ENCODE measurements at places on chromosomes 13 and 19.

DNA sequence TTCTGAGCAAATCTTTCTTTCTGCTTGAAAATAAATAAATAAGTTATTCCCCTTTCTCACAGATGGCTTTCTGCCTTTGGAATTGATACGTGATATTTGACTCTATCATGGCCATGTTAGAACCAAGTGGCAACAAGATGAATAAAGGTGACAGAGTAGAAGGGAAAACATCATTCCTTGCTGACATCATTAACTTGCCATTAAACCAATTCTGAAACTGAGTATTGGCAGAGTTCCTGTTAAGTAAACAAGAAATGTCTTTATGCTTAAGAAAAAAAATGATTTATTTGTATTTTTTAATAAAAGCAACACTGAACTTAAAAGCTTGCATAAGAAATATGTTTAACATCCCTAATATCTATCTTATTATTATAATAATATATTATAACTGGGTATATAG is 828.1 kb downstream of the PCDH9 start:
- peak; percentile 52 for DNase-seq

DNA sequence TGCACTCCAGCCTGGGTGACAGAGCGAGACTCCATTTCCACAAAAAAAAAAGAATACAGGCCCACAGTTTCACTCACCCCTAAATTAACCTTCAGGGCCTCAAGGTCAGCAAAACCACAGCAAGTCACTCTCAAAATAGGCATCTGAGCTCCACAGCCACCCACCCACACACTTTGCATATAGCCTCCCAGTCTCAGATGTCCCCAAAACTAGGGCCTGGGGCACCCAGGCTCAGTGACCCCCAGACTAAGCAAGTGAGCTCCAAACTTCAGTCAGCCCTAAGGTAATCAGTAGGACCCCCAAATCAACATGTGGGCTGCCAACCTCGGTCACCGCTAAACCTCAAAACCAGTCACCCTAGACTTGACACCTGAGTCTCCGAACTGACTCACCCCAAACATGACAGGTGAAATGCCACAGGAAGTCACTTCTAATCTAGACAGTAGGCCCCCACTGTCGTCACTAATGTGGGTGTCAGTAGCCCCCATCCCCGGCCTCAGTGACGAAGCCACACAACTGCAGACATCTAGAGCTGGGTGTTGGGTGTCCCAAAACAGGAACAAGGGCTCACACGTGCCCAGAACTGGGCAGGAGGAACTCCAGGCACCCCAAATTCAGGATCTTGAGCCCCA is 13.9 kb downstream of the RABAC1 start:
- no peak for DNase-seq

- no peak for DNase-seq
Measured at GRCh38 chr13:42891591-42891990, 100.5 kb downstream of the EPSTI1 start.

DNA sequence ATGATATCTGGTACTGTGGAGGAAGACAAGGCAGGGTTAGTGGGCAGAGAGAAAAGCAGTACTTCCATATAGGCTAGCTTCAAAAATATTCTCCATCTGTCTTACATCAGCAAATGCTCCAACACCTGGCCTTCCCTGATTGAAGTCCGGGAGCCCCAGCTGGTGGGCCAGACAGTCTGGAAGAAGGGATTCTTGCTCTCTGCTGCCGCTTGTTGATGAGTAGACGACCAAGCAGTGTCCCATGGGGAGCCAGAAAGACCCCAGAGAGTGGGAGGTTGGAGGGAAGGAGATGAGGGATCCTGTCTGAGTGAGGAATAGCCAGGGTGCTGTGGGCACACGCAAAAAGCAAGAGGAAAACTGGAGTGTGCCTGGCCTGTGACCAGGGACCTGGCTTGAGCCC is 95.1 kb downstream of the ATP8A2 start:
- no peak for DNase-seq

- DNase-seq, result no peak
Measured at GRCh38 chr19:2149980-2150793, 1.2 kb downstream of the AP3D1 start.

DNA sequence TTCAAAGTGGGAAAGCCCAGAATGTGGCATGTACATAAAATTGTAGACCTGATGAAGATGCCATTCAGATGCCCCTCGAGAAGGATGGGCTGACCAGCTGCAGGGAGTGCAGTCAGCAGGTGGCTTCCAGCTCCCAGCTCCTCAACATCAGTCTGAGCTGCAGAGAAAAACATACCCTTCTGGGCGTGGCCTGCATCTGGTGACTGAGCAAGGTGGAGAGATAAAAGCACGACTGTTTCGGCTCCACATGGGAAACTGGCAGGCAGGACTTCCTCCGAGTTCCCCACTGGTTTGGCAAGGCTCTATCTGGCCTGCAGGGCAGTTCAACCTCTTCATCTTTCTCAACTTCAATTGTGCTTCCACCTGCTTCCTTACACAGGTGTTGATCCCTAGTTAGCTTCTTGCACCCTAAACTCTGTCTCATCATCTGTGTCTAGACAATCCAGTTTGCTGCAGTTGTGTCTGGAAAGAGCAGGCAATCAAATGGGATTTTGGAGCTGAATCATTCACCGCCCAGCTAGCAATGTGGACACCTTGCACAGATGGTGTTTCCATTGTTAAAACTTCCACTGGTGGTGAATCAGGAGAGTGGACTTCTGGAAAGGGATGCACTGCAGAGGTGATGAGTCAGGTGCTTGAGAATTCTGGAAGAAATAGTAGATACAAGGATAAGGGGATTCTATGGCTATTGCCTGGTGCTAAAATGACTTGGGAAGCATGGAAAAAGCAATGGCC is 56.8 kb downstream of the POLR1D start:
- no peak for DNase-seq

GRCh38 chr19:39155114-39155700 is 29.6 kb downstream of the PAK4 start:
- DNase-seq, result no peak

DNA sequence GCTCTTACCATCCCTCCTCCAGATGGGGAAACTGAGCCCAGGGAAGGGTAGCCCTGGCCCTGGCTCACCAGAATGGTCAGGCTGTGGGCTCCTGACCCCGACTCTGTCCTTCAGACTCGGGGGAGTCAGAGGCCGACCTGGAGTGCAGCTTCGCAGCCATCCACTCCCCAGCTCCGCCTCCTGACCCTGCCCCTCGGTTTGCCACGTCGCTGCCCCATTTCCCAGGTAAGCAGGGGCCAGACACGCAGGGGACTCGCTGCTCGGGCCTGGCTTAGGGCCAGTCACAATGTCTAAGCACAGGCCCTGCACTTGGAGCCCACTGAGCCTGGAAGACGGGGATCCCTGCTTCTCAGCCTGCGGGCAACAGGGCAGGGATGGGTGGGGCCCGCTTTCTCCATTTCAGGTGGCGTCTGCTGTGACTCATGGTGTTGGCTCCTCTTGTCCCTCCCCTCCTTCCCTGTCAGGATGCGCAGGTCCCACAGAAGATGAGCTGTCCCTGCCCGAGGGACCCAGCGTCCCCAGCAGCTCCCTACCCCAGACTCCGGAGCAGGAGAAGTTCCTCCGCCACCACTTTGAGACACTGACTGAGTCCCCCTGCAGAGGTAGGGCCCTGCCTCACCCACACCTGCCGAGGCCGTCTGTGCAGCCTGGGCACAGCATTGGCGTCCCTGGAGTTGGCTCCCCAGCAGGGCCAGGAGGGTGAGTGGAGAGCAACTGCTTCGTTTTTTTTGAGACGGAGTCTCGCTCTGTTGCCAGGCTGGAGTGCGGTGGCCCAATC is 9.2 kb upstream of the OVOL3 start:
- DNase-seq, result no peak

DNA sequence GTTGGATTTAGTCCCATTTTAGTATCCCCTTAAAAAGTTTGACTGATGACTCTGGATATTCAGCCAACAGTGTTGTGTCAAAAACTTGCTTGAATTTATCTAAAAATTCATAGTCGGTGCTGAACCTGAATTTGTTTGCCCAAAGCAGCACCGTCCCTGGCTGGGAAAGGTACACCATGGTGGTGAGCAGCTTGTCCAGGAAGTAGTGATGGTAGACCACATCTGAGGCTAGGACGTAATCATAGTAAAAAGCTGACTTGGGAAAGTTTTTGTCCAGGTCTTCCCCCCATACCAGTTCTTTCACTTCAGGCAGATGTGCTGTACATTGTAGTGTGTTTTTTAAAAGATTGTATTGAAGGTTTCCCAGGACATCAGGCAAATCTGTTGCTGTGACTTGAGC is 8.8 kb downstream of the METTL21C start:
- DNase-seq, result no peak

- peak; percentile 9 for DNase-seq
Measured at GRCh38 chr13:32537580-32538142, 934 bp downstream of the N4BP2L2 start.

DNA sequence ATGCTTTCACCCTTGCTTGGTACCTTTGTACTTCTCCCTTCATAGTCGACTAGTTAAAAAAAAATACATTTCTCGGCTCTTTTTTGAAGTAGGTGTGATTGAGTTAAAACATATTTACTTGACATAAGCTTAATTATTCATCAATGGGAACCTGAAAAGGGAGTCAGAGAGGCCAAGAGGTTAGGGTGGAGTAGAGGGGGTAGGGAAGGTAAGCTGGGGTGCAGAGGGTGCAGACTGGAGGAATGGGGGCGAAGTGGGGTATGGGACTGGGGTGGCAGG is 701 bp upstream of the HIF3A start:
- no peak for DNase-seq

- DNase-seq, result peak; percentile 99
Measured at GRCh38 chr19:4976401-4977298, 7.7 kb downstream of the KDM4B start.

- DNase-seq, result no peak
Measured at GRCh38 chr19:2219726-2220125, 16.4 kb downstream of the PLEKHJ1 start.

DNA sequence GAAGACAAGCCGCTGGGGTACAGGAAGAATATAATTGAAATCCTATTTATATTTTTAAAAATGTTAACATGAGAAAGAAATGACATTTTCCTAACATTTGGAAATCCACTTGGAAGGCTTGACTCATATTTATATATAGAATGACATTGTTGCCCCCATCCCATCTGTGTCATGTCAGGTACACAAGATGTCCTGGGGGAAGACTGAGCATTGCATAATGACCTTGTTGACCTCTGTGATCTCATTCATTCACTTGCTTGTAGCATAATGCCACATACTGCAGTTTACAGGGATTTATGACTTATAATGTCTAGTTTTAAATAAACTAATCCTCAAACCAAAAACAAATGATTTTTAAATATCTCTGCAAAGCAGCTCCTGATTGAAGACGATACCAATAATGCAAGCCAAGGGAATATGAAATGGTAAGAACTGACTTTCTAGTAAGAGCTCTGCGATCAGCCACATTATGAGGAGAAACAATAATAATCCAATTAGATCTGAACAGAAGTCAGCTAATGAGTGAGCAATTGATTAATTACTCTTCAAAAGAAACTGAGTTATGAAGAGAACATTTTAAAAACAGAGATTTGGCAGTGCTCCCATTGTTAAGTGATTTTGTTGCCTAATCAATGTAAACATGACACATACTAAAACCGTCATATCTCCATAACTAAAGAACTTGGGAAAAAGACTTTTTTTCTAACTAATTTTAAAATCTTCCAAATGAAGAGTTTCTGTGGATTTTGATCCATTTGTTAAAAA is 21.2 kb upstream of the VWA8 start:
- DNase-seq, result peak; percentile 9

- DNase-seq, result no peak
Measured at GRCh38 chr19:39515551-39516191, 732 bp downstream of the SELENOV start.

GRCh38 chr13:39144941-39145533 is 106.8 kb downstream of the NHLRC3 start:
- DNase-seq, result peak; percentile 66

GRCh38 chr19:38543807-38544568 is 73.8 kb downstream of the MAP4K1 start:
- peak; percentile 95 for DNase-seq

DNA sequence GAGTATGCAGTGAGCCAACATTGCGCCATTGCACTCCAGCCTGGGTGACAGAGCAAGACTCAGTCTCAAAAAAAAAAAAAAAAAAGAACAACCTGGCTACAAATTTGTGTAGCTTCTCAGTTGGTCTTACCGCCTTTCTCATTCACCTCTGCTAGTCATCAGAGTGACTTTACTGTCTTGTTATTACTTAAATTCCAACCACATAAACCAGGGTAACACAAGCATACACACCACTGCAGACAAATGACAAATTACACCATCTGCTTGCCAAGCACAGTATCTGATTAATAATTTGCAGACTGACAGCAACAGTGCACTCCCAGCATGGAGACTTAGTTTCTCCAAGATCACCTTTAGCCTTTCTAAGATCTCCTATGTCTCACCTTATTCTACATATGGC is 11.0 kb downstream of the ZNF14 start:
- no peak for DNase-seq

- peak; percentile 71 for DNase-seq
Measured at GRCh38 chr19:3184847-3185460, 776 bp upstream of the NCLN start.

DNA sequence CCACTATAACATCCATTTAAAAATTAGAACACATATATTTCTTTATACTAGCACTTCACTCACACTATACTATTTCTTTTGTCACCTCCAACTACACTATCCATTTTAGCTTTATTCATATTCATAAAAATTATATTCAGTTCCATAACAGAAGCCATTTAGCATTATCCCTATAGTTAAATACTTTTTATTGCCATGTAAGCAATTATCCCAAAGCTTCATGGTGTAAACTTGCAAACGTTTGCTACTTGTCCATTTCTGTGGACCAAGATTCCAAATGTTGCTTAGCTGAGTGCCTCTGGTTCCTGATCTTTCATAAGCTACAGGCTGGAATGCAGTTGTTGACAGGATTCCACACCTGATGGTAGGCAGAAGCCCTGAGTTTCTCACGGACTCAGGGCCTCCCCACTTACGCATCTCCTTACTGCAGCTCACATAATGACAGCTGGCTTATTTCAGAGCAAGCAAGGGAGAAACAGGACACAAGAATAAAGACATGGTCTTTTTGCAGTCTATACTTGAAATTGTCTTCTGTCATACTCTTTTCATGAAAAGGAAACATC is 1584.8 kb downstream of the SLITRK5 start:
- no peak for DNase-seq

DNA sequence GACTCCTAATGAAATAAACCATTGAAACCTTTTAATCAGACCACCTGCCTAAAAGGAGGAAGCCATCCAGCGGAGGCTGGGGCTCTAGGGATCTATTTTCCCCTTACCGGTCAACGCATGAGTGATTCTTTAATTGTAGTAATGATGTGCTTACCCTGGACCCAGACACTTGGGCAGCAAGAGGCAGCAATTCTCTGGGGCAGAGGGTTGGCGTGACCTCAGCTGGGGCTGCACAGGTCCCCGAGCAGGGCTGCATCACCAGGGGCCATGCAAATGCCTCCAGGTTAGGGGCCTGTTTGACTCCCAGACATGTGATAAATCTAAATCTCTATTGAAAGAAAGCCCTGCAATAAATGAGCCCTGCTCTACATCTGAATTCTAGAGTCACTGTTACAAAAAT is 194.2 kb upstream of the TSHZ3 start:
- DNase-seq, result no peak

- peak; percentile 21 for DNase-seq
Measured at GRCh38 chr13:85508683-85509329, 290.4 kb downstream of the SLITRK6 start.

GRCh38 chr13:113791226-113791625 is 32.2 kb downstream of the TMEM255B start:
- no peak for DNase-seq

Data from iris pigment epithelial cell (primary cell).